ENCODE measurements at places on chromosomes 12 and 14. TPM values are rescaled to one million over a fixed set of nuclear protein-coding genes. Genes with fewer than 3 reads are reported as not detected.

Gene MUCL1
- not detected for total RNA-seq

Gene KRT83
- total RNA-seq = not detected

Gene OTX2
- total RNA-seq = not detected

Gene CERS5
- 56.3 TPM for total RNA-seq

Gene KRT73
- total RNA-seq = not detected

Gene POTEM
- not detected for total RNA-seq

Gene TAS2R30
- 1.7 TPM for total RNA-seq
